ENCODE measurements at places on chromosomes 11 and 22. TPM values are rescaled to one million over a fixed set of nuclear protein-coding genes. Genes with fewer than 3 reads are reported as not detected.

LDLRAD3 gene
- 4.4 TPM for total RNA-seq

DNA sequence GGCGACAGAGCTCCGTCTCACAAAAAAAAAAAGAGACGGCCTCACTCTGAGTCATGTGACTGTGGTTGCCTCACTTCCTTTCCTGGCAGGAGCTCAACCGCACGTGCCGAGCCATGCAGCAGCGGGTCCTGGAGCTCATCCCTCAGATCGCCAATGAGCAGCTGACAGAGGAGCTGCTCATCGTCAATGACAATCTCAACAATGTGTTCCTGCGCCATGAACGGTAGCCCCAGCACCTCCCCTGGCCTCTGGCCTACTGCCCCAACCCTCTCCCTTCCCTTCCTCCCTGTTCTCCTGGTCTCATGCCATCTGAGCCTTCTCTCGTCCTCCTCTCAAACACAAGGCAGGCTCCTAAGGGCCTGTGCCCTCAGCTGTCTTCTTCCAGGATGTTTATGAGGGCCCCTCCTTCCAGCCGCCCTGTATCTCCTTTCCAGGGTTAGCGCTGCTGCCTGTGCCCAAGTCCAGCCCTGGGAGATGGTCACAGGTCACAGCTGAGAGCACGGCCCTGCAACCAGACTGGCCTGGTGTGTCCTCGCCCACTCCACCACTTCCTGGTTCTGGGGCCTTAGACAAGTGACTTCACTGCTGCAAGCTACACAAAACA, 30.7 kb downstream of the TOM1 start:
- H3K36me3 ChIP-seq, result peaks cover 81% of the 10 kb centered on the region
- H3K4me3 ChIP-seq, result no peak overlapping the region
- H3K27me3 ChIP-seq, result no peaks in the 10 kb centered on the region
- peak; percentile 81 for DNase-seq
- peaks cover 28% of the 10 kb centered on the region for H3K4me1 ChIP-seq

DNA sequence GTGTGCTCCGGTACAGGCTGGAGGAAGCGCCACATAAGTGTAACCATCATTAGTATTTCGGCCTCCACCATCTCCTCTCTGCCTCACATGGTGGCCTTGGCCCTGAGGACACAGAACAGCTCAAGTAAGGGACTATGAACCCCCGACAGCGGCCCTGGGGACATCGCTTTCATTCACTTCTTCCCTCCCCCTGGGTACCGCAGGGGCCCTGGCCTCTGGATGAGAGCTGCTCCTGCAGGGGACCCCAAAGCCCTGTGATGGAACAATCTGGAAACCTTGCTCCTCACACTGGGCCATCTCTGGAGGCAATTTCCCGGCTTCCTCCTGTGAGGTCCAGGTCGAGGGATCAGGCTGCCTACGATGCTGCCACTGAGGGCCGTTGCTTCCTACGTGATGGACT, 565.5 kb downstream of the BRD1 start:
- H3K4me1 ChIP-seq, result no peaks in the 10 kb centered on the region
- H3K36me3 ChIP-seq, result no peaks in the 10 kb centered on the region
- H3K27me3 ChIP-seq, result no peaks in the 10 kb centered on the region
- no peak overlapping the region for H3K4me3 ChIP-seq
- no peak overlapping the region for H3K27ac ChIP-seq

- no peaks in the 10 kb centered on the region for H3K4me1 ChIP-seq
- H3K4me3 ChIP-seq, result no peak overlapping the region
- no peaks in the 10 kb centered on the region for H3K27me3 ChIP-seq
- DNase-seq, result no peak
- no peak overlapping the region for H3K27ac ChIP-seq
- H3K36me3 ChIP-seq, result no peaks in the 10 kb centered on the region
Observed at GRCh38 chr22:27460591-27461347, 340.8 kb downstream of the MN1 start.

DNA sequence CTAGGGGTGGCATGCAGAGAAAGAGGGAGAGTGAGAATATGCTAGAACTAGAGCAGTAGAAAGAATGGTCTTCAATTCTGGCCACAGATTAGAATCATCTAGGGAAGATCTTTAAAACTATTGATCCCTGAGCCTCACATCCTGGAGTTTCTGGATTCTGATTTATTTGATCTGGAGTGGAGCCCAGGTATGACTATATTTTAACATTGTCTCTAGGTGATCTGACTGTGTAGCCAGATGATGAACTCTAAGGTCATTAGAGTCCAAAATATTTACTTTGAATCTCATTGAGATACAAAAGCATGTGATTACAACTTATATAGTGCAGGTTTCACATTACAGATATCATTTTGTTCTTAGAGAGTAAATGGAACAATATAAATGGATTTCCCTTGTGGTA, 79.7 kb downstream of the FDX1 start:
- H3K4me3 ChIP-seq, result no peak overlapping the region
- DNase-seq, result no peak
- H3K36me3 ChIP-seq, result no peaks in the 10 kb centered on the region
- no peaks in the 10 kb centered on the region for H3K4me1 ChIP-seq

DNA sequence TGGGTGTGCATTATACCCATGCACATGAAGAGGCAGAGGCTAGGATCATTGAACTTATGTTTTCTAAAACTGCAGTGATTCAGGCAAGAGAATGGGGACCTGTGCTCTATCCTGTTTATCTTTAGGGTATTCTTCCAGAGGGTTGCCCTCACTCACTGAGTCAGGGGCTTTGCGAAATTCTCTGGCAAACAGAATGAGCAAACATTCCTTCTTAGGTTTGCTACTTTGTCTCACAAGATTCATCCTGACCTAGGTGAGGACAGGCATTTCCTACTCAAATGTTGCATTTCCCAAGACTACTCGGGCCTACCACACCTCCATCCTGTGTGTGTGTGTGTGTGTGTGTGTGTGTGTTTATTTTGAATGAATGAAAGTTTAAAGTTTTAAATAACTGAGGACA, 2.7 kb upstream of the EIF3M start:
- H3K4me1 ChIP-seq, result peaks cover 17% of the 10 kb centered on the region
- no peak overlapping the region for H3K4me3 ChIP-seq
- H3K36me3 ChIP-seq, result no peaks in the 10 kb centered on the region

DNA sequence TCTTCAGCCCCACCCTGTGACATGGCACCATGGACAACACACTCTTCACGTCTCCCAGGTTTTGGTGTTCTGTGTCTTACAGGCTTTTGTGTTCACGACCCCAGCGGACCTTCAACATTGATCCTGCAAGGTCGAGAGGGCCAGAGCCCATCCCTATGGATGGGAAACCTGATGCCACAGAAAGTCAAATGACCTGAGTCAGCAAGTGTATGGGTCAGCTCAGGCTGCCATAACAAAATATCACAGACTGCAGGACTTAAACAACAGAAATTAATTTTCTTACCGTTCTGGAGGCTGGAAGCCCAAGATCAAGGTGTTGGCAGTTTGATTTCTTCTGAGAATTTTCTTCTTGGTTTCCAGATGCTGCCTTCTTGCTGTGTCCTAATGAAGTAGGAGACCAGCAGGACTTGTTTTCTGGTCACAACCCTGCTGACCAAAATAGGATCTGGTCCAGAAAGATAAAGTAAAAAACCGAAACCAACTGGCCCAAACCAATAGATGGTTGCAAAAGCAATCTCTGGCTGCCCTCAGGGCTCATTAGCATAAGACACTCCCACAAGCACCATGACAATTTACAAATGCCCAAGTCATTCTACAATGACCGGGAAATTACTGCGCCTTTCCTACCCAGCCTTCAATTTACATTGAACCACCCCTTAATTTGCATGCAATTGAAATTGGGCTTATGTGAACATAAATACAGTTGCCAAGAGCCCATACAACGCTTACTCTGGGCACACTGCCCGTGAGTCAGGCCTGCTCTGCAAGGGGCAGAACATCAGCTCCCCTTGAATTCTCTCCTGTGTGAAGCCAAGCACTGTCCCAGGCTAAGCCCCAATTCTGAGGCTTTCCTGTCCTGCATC, 113.9 kb downstream of the RPS6KA4 start:
- no peak overlapping the region for H3K4me3 ChIP-seq
- H3K27me3 ChIP-seq, result no peaks in the 10 kb centered on the region
- no peak for DNase-seq
- no peaks in the 10 kb centered on the region for H3K4me1 ChIP-seq
- H3K36me3 ChIP-seq, result no peaks in the 10 kb centered on the region

GRCh38 chr22:24289741-24290163, 19.1 kb downstream of the SPECC1L start:
- DNase-seq, result no peak
- peaks cover 39% of the 10 kb centered on the region for H3K4me1 ChIP-seq
- peak overlapping the region; percentile 52 for H3K27ac ChIP-seq
- H3K4me3 ChIP-seq, result no peak overlapping the region

DNA sequence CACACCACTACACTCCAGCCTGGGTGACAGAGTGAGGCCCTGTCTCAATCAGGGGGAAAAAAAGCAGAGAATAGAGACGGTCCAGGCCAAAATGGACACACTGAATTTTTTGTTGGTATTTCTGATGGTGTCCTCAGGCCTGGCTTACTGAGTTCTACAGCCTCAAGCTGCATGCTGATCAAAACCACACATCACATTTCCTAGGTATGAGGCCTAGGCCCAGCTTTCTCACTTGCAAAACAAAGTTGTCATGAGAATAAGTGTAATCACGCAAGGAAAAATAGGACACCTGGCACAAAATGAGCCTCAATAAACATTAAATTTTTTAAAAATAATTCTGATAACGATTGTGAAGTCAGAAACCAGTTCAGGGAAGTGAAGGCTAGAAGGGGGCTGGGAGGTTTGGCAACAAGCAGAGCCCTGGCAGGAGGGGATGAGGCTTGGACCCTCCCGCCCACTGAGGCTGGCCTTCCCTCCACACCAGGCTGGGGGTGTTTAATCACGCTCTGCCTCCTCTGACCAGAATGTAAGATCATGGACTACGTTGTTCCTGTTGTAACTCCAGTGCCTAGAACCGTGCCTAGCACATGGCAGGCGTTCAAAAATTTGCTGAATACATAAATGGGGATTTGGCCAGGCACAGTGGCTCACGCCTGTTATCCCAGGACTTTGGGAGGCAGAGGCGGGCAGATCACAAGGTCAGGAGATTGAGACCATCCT, 18.1 kb downstream of the PACSIN2 start:
- H3K27me3 ChIP-seq, result no peaks in the 10 kb centered on the region
- DNase-seq, result no peak
- H3K4me3 ChIP-seq, result no peak overlapping the region
- H3K27ac ChIP-seq, result peak overlapping the region; percentile 90
- H3K4me1 ChIP-seq, result peaks cover 83% of the 10 kb centered on the region
- H3K36me3 ChIP-seq, result no peaks in the 10 kb centered on the region

SCN2B gene
- total RNA-seq, result 0.34 TPM

FOSL1 gene
- total RNA-seq, result 13.6 TPM

MUC2 gene
- 0.11 TPM for total RNA-seq

FXYD6 gene
- total RNA-seq, result 34.0 TPM

TMEM25 gene
- total RNA-seq, result 34.1 TPM

ROM1 gene
- total RNA-seq, result 6.6 TPM

- no peak overlapping the region for H3K4me3 ChIP-seq
- H3K27ac ChIP-seq, result no peak overlapping the region
- DNase-seq, result no peak
- H3K36me3 ChIP-seq, result no peaks in the 10 kb centered on the region
- H3K27me3 ChIP-seq, result no peaks in the 10 kb centered on the region
Observed at GRCh38 chr11:34869425-34869824, 46.8 kb downstream of the APIP start.

C22orf42 gene
- total RNA-seq, result not detected
